A673 (cell line): ENCODE measurements at places on chromosomes 5 and 9. TPM values are rescaled to one million over a fixed set of nuclear protein-coding genes. Genes with fewer than 3 reads are reported as not detected.

- peaks cover 10% of the 10 kb centered on the region for H3K4me1 ChIP-seq
- no peak overlapping the region for H3K4me3 ChIP-seq
- no peaks in the 10 kb centered on the region for H3K27me3 ChIP-seq
- no peak for DNase-seq
- peaks cover 59% of the 10 kb centered on the region for H3K36me3 ChIP-seq
- no peak overlapping the region for H3K27ac ChIP-seq
These were observed 1.8 kb upstream of the MAML1 start for GRCh38 chr5:179730852-179731251.

GRCh38 chr9:16133032-16133431, 580.2 kb downstream of the CCDC171 start:
- H3K36me3 ChIP-seq: peaks cover 2% of the 10 kb centered on the region
- H3K27ac ChIP-seq: no peak overlapping the region
- no peak for DNase-seq

The OTULINL gene
- total RNA-seq: 0.13 and 0.59 TPM in 2 replicates

DNA sequence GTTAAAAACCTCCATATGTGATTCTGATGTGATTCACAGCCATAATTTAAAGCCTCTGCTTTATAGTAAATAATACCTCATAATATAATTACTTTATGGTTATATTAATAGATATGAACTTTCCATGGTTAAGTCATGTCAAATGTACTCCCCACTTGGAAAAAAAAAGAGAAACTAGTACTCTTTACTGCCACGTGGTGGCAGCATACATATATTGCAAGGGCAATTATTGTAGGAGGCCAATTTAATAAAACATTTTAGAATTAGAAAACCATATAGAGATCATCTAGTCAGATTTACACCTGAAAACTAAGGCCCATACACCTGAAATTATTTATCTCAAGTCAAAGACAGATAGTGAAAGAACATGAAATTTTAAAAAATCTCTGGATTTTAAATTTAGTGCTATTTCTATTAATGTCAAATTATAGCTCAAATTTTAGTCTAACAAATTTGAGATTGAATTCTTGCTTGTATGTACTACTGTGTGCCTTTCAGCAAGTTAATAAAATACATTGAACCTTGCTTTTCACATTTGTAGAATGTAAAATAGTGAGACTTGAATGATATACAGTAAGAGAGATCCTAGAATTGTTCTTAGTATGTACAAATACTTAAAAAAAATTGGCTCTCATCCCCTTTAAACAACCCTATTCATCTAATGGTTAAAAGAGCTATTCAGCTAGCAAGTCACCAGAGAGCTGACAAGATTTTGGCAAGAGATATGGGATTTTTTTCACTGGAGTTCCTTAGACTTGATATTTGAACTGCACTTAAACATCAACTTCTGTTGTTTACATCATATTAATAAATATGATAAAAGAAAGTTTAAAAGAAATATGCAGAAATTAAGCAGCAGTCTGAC, 603.8 kb downstream of the TLE4 start:
- no peaks in the 10 kb centered on the region for H3K27me3 ChIP-seq
- DNase-seq: peak; percentile 56
- no peak overlapping the region for H3K27ac ChIP-seq
- H3K4me1 ChIP-seq: peaks cover 3% of the 10 kb centered on the region
- no peak overlapping the region for H3K4me3 ChIP-seq

GRCh38 chr5:96200641-96201040, 232.4 kb downstream of the PCSK1 start:
- no peak overlapping the region for H3K27ac ChIP-seq
- no peaks in the 10 kb centered on the region for H3K36me3 ChIP-seq
- no peaks in the 10 kb centered on the region for H3K27me3 ChIP-seq
- H3K4me3 ChIP-seq: no peak overlapping the region

DNA sequence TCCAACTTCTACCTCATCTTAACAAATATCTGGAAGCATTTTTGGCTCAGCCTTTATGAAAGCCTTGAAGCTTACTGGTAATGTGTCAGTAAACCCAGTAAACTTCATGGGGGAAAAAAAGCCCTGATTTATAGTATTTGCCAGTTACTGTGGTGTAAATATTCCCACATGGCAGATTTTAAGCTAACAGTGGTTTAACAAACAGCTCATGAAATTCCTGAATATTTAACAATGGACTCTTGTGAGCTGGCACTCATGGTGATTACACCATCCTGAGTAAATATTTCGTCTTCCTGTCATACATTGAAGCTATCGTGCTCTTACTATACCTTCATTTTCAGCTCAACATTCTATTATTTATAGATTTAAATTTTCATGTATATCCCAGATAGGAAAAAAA, 57.0 kb upstream of the ACOT12 start:
- no peak overlapping the region for H3K4me3 ChIP-seq
- H3K4me1 ChIP-seq: no peaks in the 10 kb centered on the region
- no peak for DNase-seq
- H3K36me3 ChIP-seq: no peaks in the 10 kb centered on the region
